ENCODE measurements at places on chromosomes 3 and 15. TPM values are rescaled to one million over a fixed set of nuclear protein-coding genes. Genes with fewer than 3 reads are reported as not detected.
A peak's percentile ranks its signal among the peaks of the same experiment; 100 is the strongest.

CCDC33 gene
- total RNA-seq: not detected

TXNRD3 gene
- 7.6 TPM for total RNA-seq

RHCG gene
- total RNA-seq: not detected

VIPR1 gene
- total RNA-seq: 7.6 TPM

RASGRF1 gene
- total RNA-seq: 0.13 TPM

MYRIP gene
- total RNA-seq: 10.3 TPM

PTPN23 gene
- 38.9 TPM for total RNA-seq

ADAMTS17 gene
- 4.2 TPM for total RNA-seq

GOLGA6L6 gene
- not detected for total RNA-seq

FAH gene
- total RNA-seq: 19.3 TPM

ILDR1 gene
- total RNA-seq: not detected

ACY1 gene
- 7.2 TPM for total RNA-seq

TMEM108 gene
- 3.6 TPM for total RNA-seq

DNA sequence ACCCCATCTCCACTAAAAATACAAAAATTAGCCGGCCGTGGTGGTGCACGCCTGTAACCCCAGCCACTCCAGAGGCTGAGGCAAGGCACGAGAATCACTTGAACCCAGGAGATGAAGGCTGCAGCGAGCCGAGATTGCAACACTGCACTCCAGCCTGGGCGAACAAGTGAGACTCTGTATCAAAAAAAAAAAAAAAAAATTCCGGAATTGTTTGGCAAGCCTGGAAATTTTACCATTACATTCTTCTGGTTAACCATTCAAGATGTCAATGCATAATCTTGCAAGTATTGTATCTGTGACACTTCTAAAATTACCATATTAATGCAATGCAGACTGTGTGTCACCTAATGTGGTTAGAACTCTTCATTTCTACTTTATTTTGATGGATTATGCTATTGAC is 67.0 kb downstream of the CSNK1G1 start:
- no peak for DNase-seq

- no peak for DNase-seq
Observed at GRCh38 chr15:41207687-41208448, 22.7 kb downstream of the EXD1 start.

- DNase-seq: no peak
Observed at GRCh38 chr3:190224863-190225692, 97.2 kb downstream of the CLDN1 start.

- DNase-seq: no peak
Observed at GRCh38 chr3:120741837-120742197, 499 bp downstream of the RABL3 start.

GRCh38 chr3:149212386-149212785 is 9.2 kb downstream of the CP start:
- DNase-seq: no peak

- DNase-seq: no peak
Observed at GRCh38 chr15:73403171-73403570, 34.4 kb upstream of the HCN4 start.

- peak; percentile 64 for DNase-seq
Observed at GRCh38 chr3:53071882-53072431, 26.1 kb upstream of the SFMBT1 start.

DNA sequence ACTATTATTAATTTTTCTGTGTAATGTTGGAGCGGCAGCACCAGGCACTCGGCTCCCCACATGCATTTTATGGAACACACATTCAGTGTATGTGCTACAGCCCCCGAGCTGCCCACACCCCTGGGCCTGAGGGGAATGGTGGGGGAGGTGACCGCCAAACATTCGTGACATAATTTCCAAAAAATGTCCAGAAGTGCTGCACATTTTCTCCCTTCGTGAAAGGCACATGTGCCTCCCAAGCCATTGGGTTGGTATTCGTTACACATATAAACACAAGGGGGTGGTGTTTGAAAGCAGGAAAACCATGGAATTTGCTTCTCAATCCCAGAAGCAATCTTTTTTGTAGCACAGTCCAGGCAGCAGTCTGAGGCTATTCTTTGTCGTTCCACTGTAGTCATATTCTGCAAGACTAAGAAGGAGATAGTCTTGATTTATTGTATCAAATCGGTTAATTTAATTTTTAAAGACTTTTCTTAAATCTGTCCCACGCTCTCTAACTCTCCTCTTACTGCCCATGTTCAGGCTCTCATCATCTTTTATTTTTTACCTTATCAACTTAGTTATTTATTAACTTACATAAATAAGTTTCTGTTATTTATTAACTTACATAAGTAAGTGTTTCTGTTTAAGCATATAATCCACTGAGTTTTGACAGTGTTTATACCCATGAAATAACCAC is 39.2 kb upstream of the POLR2M start:
- no peak for DNase-seq

DNA sequence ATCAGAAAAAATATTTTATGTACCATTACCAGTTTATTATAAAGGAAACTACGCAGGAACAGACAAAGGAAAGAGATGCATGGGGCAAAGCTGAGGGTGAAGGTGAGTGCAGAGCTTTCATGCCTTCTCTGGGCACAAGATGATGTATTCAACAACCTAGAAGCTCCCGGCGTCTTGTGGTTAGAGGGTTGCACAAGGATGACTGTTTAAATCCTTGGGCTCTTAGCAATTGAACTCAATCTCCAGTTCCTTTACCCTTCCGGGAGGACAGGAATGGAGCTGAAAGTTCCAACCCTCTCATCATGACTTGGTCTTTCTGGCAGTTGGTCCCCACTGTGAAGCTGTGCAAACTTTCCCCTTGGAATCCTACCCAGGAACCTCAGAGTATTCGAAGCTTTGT is 542.0 kb downstream of the EPHA3 start:
- no peak for DNase-seq

GRCh38 chr3:133595341-133595740 is 21.9 kb downstream of the CDV3 start:
- DNase-seq: no peak

DNA sequence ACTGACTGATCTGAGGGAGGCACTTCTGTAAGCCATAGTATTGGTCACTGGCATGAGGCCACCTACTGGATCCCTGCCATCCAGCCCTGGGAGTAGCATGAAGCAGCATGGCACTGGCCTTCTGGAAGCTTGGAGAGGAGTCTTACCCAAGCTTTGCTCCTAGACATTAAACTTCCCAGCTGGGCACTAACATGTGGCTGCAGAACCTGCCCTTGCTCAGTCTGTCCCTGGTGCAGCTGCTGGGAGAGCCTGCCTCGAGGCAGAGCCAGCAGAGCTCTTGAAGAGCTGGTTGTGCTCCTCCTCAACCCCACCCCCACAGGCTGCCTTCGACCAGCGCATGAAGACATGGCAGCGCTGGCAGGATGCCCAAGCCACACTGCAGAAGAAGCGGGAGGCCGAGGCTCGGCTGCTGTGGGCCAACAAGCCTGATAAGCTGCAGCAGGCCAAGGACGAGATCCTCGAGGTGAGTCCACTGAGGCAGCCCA is 17.1 kb upstream of the SNX22 start:
- peak; percentile 62 for DNase-seq

DNA sequence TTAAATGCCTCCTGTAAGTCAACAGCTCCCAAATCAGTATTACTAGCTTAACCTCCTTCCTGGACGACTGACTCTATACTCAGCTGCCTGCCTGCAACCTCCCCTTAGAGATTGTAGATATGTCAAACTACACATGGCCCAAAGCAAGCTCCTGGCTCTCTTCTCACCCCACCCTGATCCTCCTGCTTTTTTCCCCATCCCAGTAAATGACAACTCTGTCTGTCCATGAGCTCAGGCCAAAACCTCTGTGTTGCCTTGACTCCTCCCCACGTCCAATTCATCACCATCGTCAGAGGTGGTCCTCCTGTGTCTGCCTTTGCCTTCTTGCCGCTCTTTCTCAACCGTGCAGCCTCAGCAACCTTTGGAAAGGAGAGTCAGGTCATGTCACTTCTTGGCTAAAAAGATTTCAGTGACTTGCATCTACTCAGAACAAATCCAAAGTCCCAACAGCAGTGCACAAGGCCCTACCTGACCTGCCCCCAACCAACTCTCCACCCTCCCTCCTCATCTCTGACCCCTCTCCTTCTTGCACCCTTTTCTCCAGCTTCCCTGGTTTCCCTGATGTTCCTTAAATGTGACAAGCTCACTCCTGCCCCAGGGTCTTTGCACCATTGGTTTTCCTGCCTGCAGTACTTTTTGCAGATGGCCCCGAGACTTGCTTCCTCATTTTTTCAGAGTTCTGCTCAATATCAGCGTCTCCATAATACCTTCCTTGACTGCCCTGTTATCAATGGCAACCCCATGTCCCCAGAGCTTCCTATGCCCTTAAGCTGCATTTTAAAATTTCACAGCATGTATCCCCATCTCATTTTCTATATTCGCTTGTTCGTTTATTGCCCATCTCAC is 52.8 kb downstream of the LSM3 start:
- DNase-seq: no peak

GRCh38 chr15:93527374-93528050 is 438.5 kb upstream of the RGMA start:
- DNase-seq: no peak

DNA sequence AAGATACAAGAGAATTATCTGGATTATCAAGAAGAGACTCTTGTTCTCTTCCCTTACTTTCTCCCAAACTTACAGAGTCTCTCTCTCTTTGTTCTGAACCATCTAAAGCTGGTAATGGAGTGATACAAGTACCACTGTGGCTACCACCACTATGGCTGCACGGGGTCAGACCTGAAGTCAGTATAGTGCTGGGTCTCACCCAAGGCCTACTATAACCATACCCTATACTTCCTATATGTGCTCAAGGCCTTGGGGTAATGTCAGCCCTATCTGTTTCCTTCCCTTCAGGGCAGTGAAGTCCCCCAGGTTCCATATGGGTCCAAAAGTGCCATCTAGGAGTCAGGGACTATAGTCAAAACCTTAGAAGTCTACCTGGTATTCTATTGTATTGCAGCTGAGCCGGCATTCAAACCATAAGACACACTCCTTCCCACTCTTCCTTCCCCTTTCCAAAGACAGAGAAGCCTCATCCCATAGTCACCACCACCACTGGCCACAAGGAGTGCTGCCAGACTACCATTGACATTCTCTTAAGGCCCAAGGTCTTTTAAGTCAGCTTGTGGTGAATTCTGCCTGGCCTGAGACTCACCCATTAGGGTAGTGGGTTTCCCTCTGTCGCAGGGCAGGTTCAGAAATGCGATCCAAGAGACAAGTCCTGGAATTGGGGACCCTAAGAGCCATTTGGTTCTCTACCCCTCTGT is 615.0 kb upstream of the NECTIN3 start:
- no peak for DNase-seq

DNA sequence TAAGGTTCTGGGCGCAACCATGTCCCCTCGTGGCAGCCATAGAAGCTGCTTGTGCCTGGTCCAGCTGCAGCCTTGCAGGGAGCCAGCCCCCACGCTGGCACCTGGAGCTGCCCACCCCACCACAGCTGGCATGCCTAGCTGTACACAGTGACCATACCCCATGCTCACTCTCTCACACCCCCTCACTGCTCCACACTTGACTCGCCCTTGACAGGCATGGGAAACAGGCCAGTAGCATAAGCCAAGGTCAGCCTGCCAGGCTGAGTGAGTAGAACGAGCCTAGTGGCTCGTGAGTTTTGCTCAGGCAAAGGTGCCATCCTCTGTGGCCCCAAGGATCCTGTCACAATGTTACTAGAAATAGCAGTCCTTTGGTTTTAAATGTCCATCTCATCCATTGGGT is 52.7 kb upstream of the CADM2 start:
- no peak for DNase-seq

GRCh38 chr15:68809517-68809916 is 11.2 kb downstream of the ANP32A start:
- no peak for DNase-seq

- no peak for DNase-seq
Observed at GRCh38 chr15:52462806-52463360, 65.8 kb downstream of the MYO5A start.

GRCh38 chr3:106862067-106862466 is 515.2 kb upstream of the CCDC54 start:
- DNase-seq: no peak

GRCh38 chr3:158160958-158161357 is 51.1 kb downstream of the RSRC1 start:
- DNase-seq: no peak

- DNase-seq: no peak
Observed at GRCh38 chr3:118734664-118735063, 300.0 kb downstream of the IGSF11 start.

- no peak for DNase-seq
Observed at GRCh38 chr3:33790091-33790490, 8.3 kb upstream of the PDCD6IP start.

DNA sequence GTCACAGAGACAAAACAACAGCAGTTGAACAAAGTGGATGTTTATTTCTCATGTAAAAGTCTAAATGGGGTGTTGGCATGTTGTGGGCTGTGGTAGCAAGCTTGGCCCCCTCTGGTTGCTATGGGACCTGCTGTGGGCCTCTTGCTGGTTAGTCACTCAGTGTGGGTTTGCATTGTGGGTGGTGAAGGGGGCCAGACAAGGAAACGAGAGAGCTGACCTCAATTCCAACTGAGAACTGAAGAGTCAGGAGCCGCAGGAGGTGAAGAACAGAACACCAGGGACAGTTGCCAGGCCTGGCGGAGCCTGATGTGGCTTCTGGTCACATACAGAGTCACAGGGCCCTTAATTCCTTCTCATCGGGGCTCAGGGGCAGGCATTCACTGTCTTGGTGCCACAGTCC is 1.9 kb upstream of the ADPGK start:
- no peak for DNase-seq

DNA sequence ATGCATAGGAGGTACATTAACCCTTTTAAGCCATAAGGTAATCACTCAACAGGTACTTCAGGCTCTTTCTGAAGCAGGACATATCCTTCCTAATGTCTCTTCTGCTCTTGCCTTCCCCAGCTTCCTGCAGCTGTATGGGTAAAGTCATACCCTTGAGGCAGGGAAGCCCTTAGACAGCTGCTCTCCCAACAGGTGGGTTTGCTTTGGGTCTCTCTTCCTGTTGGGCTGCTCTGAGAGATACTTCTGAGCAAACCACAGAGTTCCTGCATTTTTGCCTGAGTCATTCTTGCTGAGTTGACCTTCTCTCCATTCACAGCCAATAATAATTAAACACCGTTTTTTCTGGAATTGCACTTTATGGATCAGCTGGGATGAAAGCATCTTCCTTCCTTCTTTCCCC is 2.0 kb upstream of the TRAT1 start:
- DNase-seq: no peak

GRCh38 chr3:14472471-14473351 is 67.4 kb downstream of the GRIP2 start:
- no peak for DNase-seq

Measured in aorta (tissue), 5 donors.